ENCODE measurements at places on chromosomes 5 and 9.

DNA sequence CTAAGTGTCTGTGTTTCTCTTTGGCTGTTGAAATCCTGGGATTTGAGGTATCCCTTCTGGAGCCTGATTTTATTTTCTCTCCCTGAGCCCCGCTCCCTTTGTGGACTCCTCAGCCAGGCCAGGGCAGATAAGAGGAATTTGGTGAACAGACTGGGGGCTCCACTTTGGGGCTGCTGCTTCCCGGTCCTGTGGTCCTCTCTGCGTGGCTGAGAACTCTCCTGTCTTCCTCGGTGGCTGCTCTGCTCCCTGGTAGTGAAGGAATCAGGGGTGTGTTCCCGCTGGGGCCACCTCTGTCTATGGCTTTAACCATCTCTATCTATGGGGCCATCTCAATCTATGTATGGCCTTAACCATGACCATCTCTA lies 71.7 kb upstream of the SH3PXD2B start:
- no peak for DNase-seq

- DNase-seq = no peak
Observed at GRCh38 chr9:88433583-88434255, 45.5 kb downstream of the SPIN1 start.

DNA sequence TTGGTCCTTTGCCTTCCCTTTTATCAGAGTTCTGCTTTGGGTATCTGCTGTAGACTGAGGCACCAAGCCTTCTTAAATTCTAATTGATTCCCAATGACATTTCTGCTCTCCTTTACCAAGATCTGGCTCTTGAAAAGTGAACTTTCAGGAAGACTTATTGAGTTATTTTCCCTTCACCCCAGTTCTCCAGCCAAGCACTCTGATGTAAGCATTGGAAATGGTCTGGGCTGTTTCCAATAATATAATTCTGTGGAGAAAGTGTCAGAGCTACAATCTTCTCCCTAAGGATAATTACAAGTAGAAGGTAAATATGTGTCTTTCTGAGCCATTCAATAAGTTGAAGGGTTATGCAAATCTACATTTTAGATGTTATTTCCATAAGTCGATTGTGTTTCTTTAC lies 30.8 kb downstream of the BTF3 start:
- no peak for DNase-seq

DNA sequence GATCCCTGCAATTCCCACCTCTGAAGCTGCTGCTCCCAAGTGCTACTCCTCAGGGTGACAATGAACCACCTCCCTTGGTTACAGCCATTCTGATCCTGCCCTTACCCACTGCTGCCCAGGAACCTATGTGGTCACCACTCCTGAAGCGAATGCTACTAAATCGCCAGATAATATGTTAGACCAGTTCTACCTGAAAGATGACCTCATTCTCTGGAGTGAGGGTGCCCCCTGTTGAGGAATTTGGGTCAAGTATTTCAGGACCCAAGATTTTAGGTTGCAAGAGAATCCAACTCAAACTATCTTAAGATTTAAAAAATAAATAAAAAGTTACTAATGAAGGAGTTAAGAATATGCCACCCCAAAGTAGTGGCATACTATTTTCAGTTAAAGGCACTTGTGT lies 5.8 kb upstream of the SNAPC3 start:
- peak; percentile 57 for DNase-seq

DNA sequence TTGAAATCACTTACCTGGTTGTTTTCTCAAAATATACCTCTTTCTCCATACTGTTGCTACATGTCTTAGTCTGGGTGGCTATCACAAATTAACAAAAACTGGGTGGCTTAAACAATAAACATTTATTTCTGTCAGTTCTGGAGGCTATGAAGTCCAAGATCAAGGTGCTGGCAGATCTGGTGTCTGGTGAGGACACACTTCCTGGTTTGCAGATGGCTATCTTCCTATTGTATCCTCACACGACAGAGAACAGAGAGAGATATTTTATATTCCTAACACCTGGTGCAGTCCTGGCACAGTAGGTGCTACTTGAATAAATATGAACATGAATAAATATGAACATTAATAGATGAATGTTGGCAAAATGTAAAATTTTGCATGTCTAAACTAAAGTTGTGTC lies 164.3 kb upstream of the ACOT12 start:
- DNase-seq = no peak

DNA sequence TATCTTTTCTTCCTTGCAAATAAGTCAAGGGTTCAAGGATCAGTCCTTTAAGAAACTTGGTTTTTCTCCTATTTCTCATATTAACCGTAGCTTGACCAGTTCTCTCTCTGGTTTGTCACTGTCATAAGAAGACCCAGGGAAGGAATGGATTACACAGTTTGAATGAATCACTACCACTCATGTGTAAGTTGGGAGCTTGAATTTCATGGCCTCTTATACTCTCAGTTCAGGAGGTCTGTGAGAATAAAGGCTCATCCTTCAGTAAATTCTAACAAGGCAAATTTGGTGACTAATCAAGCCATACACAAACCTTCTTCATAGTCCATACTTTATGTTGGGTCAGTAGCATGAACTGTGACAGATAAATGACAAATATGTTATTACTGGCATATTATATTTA lies 323.1 kb upstream of the ACTBL2 start:
- no peak for DNase-seq

GRCh38 chr9:88736136-88736637 lies 201.2 kb downstream of the NXNL2 start:
- DNase-seq = no peak

- no peak for DNase-seq
Observed at GRCh38 chr9:133551446-133551845, 16.9 kb downstream of the ADAMTSL2 start.

- DNase-seq = no peak
Observed at GRCh38 chr9:118418887-118419565, 714.8 kb downstream of the TLR4 start.

- no peak for DNase-seq
Observed at GRCh38 chr9:3513265-3513818, 12.5 kb downstream of the RFX3 start.

- no peak for DNase-seq
Observed at GRCh38 chr5:147986134-147986757, 77.5 kb upstream of the SPINK5 start.

- no peak for DNase-seq
Observed at GRCh38 chr5:8523501-8523900, 654.6 kb downstream of the MTRR start.

GRCh38 chr5:150077060-150077459 lies 9.3 kb downstream of the CSF1R start:
- peak; percentile 4 for DNase-seq

DNA sequence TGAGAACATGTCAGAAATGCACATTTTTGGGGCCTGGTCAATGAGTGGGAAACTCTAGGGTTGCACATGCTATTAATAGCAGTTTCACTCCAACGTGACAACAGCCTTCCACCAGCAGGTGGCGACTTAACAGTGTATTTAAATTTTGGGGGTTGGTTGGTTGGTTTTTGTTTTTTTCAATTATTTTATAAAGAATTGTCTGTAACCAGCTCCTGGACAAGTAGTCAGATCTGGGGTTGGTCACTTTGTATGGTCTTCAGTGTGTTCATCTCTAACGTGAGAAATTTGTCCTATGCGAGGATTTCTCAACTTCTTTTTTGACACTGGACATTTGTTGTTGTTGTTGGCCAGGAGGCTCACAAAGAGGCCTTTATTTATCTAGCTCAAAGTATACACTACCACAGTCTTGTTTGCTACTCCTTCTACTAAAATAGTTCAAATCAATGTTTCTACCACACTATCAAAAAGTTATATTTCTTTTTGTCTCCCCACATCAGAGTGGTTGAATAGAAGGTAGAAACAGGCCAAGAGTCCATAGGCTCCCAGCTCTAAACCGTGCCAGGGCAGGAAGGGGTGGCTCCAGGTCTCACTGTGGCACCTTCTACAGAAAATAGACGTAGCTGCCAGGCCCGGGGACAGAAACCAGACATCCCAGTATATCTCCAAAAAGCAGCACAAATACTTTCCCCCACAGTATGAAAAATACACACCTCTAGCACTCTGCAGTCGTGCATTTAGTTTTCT lies 110.4 kb downstream of the TRPM6 start:
- DNase-seq = peak; percentile 78

GRCh38 chr9:21434202-21435014 lies 5.8 kb upstream of the IFNA1 start:
- peak; percentile 72 for DNase-seq

DNA sequence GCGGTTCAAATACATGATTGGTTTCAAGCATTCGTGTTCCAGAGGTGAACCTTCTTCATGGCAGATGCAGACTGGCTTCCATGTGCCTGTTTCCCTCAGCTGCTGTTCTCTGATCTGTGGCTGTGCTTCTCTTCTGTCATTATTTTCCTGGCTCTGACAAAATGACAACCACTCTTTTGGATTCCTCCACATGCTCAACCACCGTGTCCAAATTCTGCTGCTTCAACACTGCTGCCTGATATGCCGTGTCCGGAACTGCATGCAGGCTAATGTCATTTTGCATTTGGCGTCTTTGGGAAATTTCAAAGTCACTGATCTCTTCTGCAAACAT lies 368.7 kb upstream of the ZNF608 start:
- no peak for DNase-seq

GRCh38 chr5:139446956-139447779 lies 7.8 kb upstream of the DNAJC18 start:
- DNase-seq = no peak

DNA sequence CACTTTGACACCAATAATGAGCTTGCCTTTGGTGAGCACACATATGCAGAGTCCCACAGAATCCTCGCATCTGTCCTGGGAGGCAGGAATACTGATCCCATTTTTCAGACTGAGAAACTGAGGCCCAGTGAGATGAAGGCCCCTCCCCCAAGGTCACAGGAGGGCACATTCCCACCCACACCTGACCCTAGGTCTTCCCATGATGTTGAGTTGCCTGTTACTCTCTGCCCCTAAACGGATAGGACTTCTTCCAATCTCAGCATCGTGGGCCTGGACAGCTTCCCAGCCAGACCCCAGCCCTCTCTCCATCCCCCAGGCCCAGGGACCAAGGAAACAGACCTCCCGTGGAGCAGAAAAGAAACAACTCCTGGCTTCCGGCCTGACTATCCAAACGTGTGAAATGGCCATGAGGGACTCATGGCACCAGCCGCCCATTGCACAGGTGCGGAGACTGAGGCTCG lies 877 bp downstream of the SH3GLB2 start:
- no peak for DNase-seq

DNA sequence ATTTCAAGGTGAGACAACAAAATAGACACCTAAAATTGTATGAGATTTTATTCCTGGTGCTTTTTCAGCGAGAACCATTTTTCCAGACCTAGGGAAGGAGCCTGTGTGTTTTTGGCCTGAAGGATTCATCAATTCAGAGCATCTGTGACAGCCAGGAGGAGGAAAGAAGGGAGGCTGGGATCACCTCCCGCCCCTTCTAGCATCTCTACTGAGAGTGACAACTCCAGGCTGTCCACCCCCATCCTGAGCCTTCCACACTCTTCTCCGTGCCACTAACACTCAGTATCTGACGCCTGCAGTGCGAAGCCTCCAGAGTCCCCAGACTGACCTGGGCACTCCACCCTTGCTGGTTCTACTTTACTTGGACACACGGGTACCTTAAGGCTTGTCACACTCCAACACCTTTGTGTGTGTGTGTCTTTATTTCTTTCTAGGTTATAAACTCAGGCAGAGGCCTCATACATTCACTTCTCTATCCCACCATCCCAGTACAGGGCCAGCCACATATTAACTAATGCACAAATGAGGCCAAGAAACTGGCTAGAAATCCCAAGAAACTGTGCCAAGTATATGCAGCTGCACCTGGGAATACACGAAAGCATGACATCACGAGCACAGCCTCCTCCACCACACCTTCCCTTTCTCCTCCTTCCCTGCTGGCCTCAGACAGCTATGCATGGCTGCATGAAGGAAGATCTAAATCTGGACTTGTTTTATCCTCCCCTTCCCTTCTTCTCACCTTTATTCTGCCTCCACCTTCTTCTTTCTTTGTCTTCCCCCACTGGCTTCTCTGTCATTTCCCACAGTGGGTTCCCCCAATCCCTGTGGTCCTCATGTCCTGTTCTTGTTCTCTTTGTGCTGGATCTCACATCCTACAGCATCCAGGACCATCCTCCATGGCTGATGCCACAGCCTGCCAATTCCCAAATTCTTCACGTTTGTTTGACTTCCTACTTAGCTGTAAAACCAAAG lies 16.0 kb downstream of the S1PR3 start:
- no peak for DNase-seq

- DNase-seq = no peak
Observed at GRCh38 chr5:54257366-54258118, 52.8 kb downstream of the ARL15 start.

GRCh38 chr9:2389404-2389803 lies 232.2 kb upstream of the VLDLR start:
- DNase-seq = no peak

DNA sequence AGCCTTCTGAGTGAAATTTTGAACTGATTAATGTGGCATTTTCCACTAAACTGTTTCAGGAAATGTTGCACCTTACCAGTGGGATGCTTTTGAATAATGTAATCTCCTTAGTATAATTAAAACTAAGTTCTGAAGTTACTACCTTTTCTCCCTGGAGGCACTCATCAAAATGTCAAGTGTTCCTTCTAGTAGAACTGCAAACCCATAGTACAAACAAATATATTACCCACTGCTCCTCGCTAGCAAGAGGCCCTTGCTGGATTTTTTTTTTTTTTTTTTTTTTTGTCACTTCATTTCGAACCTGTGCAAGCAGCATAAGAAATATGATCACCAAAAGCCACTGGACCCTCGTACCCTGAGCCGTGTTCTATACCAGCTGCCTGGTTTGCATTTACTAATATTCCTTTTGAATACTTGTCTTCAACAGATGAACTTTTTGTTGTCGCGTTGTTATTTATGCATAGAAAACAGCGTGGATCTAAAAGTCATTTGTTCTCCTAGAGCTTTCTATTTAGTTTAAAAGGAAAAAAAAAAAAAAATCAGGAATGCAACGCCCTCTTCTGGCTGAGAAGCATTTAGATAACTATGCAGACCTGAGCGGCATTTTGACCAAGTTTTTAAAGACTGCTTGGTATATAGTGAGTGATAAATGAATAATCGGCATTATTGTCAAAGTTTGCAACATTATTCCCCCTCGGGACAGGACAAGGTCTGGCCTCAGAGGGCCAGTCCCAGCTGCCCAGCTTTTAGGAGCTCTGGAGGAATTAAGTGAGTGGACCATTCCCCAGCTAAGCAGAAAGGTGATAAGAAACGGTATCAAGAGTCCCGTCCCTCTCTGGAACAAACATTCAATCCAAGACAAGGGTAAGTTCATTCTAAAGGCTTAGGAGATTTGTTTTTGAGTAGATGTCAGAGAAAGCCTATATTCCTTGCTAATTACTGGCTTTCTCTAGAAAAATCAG lies 162.5 kb upstream of the KIF2A start:
- DNase-seq = no peak

GRCh38 chr9:13165236-13165945 lies 114.1 kb downstream of the MPDZ start:
- no peak for DNase-seq

GRCh38 chr9:98523231-98523901 lies 185.4 kb downstream of the GABBR2 start:
- DNase-seq = no peak

DNA sequence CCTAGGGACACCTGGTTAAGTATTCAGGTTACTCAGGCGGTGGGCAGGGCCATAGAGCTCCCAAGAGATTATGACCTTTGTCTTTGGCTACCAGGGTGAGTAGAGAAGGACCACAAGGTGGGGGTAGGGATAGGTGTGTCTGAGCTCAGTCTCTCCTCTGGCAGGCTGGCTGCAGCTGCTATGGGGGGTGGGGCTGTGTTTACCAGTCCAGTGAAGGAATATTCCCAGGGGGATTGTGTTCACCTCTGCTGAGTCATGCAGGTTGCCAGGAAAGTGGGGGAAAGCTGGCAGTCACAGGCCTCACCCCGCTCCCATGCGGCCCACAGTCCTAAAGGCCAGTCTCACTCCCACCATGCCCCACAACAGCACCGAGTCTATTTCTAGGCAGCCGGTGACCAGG lies 53.6 kb upstream of the POU5F2 start:
- DNase-seq = no peak

GRCh38 chr5:33408816-33409215 lies 31.9 kb upstream of the TARS1 start:
- no peak for DNase-seq

All from activated CD4-positive, alpha-beta T cell treated with anti-CD3 and anti-CD28 coated beads, Interleukin-2, amount 10 ng/mL, durations not matched to agents 7 days and 5 days (primary cell).